ENCODE measurements at places on chromosomes 16 and 17. TPM values are rescaled to one million over a fixed set of nuclear protein-coding genes. Genes with fewer than 3 reads are reported as not detected.

GFOD2 gene
- 21.9 TPM for total RNA-seq

EIF4A3 gene
- 85.7 TPM for total RNA-seq

SNX20 gene
- not detected for total RNA-seq

MAF gene
- total RNA-seq, result 70.3 TPM

CLDN9 gene
- total RNA-seq, result not detected

CCL7 gene
- total RNA-seq, result not detected

DOC2B gene
- 0.10 TPM for total RNA-seq

OTOP2 gene
- total RNA-seq, result not detected

C17orf100 gene
- 3.1 TPM for total RNA-seq

CACNG5 gene
- total RNA-seq, result not detected

RPTOR gene
- total RNA-seq, result 37.1 TPM

KRT17 gene
- 43.2 TPM for total RNA-seq

CMTM1 gene
- 7.8 TPM for total RNA-seq

DNA sequence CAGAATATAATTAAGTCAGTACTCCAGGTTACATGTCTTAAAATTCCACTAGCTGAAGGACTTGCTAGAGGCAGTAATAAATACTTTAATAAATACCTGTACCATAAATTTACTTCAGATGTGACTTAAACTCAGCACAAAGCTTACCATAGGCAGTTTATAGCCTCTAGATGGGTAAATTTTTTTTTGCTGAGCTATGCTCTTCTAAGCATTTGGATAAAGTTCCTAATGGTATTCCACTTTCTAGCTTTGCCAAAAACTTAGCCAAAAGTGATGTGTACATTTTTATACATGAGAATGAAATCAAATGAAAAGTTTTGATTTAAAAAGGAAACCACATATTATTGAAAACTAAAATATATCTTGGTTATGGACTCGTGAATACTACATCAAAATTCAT, 63.7 kb upstream of the DHX40 start:
- DNase-seq, result no peak

- DNase-seq, result no peak
Measured at GRCh38 chr17:56322991-56323390, 169.7 kb downstream of the ANKFN1 start.

DNA sequence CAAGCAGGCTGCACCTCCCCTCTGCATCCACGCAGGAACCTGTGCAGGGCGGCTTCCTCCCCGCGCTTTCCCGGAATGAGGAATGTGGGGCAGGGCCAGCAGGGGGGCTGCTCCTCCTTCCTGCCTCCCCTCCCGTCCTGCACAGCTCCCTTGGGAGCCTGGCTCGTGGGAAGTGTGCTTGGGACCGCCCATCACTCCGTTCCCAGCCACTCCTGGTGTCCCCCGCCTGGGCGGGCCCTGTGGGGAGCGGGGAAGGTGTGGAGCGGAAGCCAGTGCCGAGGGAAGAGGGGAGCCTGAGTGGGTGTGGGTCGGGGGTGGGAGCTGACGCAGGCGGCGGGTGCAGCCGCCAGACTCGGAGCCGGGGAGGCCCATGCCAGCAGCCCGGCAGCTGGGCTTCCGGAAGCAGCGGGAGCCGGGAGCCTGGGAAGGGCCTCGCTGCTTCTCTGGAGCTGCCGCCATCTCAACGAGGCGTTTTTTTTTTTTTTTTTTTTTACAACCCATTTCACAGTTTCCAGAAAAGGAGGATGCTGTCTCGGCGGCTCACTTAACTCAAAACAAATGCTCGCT, 24.1 kb downstream of the BAHCC1 start:
- DNase-seq, result peak; percentile 94

GRCh38 chr17:32355649-32356377, 5.9 kb downstream of the ZNF207 start:
- DNase-seq, result no peak

DNA sequence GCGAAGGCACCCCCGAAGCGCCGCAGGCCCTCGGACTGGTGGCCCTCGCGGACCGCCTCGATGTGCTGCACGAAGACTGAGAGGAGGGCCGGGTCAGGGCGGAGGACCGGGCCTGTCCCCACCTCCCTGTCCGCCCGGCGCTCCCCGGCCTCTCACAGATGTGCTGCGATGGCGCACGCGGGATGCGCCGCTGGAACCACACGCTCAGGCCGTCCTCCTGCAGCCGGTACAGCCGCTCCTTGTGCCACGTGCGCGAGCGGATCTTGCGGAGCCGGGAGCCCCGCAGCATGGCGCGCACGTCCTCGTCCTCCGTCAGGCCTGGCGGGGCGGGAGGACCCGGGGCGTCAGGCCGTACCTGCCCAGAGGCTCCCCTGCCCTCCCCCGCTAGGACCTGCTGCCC, 11.3 kb downstream of the PLCD3 start:
- DNase-seq, result no peak

GRCh38 chr17:82963104-82963950, 116.1 kb upstream of the METRNL start:
- DNase-seq, result peak; percentile 90

DNA sequence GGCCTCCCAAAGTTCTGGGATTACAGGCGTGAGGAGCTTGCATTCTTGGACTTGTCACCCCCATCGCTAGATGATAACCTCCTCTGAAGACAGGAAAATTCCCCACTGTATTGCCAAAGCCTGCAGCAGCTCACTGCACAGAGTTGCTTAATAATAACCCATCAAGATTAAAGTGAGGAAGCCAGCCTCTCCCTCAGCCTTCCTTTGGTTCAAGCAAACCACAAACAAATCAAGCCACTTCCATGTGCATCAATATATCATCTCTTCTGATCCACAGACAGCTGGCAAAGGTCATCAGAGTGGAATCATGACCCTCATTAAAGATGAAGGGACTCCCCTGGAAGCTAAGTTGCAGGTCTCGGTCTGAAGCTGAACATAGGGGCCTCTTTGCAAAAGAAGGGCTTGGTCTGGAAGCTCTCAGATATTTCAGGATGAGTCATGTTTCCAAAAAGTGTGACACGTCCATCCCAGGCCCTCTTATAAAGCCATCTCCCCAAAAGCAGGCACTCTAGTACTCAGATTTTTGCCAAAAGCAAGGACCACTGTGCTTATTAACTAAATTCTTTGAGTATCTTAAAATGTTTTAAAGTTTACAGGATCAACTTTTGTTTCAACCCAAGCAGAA, 4.8 kb downstream of the EMP2 start:
- no peak for DNase-seq

GRCh38 chr16:25692742-25693508, 1.2 kb downstream of the HS3ST4 start:
- DNase-seq, result no peak

- DNase-seq, result no peak
Measured at GRCh38 chr17:58054641-58055040, 28.6 kb upstream of the DYNLL2 start.

GRCh38 chr16:28183930-28184329, 27.8 kb downstream of the XPO6 start:
- no peak for DNase-seq

DNA sequence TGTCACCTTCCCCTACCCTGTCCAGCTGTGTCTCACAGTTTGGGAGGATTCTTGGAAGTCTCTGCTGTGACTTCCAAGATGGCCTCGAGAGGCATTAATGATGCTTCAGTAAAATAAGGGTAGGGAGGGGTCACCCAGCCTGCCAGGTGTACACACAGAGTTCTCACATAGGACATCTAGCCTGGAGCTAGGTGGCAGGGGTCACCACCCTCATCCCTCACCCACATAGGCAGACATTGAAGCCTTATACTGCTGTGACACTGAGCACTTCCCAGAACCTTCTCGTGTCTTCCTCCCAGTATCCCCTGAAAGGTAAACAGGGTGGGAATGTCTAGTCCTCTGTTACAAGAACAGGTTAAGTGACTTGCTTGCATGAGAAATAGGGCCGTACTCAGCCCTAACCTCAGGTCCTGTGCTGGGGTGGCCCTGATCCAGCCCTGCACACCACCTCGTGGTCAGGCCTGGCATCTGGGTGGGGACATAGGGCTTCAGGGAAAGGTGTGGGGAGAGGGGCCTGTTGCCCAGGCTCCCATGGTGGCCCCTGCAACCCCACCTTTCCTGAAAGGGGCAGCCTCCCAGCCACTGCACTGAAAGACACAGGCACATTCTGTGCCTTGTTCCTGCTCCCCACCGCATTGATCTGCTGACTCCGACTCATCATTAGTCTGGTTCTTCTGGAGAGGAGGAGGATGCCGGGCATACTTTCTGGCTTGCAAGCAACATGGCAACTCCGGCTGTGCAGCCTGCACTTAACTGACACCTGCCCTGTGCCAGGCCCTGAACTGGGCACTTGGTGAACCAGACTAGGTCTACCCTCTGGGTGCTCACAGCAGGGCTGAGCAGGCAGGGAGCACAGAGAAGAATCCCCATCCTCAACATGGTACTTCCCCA, 3.6 kb upstream of the MMP15 start:
- no peak for DNase-seq

- peak; percentile 80 for DNase-seq
Measured at GRCh38 chr17:79621151-79621943, 10.5 kb upstream of the RBFOX3 start.

GRCh38 chr17:72346306-72346705, 225.5 kb downstream of the SOX9 start:
- DNase-seq, result no peak

DNA sequence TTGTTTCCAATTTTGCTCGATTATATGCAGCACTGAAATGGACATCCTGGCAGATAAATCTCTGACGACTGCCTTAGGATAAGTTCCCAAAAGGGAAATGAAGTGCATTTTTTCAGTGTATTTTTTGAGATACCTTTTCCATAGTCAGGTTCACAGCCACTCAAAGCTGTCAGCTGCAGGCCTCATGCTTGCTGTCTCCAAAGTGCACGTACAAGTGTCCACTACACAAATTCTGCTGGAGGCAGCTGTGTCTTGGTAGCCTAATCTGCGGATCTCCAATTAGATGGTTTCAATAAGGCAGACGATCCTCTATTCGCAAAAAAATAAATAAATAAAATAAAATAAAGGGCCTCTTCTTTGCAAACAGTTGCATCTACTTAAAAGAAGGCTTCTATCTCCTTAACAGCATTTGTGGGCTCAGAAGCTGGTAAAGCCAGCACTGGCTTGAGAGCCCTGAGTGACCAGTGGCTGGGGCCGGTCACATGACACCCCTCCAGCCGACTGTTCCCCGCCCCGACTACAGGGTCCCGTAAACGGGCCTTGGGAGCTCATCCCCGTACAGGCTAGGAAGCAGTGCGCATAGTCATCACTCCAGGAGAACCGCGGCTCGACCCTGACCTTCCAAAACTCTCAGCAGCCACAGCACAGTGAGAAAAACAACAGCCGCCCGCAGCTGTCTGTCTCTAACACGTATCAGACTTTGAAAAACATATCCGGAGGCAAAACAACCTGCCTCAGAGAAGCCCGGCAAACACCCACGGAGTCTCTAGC, 18.8 kb downstream of the RPH3AL start:
- DNase-seq, result no peak

DNA sequence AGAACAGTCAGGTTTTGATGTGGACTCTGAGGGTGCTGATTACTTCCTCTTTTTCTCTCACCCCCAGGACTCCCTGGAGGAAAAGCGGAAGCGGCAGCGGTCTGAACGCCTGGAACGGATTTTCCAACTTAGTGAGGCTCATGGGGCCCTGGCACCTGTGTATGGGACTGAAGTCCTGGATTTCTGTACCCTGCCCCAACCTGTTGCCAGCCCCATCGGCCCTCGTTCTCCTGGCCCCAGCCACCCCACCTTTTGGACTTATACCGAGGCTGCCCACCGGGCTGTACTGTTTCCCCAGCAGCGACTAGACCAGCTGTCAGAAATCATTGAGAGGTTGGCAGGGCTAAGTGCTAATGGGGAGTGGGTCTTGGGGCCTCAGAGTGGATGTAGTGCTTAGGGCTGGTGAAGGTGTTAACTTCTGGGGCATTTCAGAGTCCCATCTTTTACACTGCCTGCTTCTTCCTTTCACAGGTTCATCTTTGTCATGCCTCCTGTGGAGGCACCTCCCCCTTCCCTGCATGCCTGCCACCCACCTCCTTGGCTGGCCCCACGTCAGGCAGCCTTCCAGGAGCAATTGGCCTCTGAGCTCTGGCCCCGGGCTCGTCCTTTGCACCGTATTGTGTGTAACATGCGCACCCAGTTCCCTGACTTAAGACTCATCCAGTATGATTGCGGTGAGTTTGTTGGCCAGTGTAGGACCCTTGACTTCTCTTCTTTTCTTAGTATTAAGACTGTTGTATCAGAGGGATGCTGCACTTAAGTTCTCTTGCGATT, 19.1 kb upstream of the PHKG2 start:
- DNase-seq, result no peak

- DNase-seq, result no peak
Measured at GRCh38 chr16:57112403-57113041, 20.1 kb downstream of the CPNE2 start.

- DNase-seq, result no peak
Measured at GRCh38 chr16:81516478-81517149, 72.0 kb downstream of the CMIP start.

DNA sequence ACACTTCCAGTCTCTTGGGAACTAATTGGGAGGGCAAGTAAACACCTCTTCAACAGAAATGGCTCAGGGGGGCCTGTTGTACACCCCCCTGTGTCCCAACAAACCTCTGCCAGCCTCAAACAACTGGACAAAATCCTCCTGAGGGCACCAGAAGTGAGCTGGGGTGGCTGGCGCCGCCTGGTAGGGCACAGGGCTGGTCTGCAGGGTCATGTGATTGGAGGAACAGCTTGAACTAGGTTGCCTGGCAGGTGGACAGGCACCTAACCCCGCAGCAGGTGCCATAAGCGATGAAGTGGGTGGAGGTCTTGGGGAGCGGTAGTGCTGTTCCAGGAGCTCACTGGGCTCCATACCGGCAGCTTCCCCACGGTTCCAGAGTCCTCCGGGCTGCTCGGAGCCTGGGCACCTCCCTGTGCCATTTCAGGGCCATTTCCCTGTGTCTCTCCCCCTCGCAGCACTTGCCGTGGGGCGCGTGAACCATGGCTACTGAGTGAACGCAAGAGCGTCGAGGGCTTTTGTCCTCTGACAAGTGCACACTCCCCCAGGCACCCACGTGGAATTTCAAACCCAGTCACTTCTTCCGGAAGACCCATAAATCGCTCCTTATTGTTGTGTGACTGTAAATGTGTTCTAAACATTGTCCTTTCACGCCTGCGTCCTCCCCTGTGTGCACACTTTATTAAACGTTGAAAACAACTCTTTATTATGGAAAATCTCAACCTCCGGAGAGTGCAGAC, 101.5 kb downstream of the SEC14L1 start:
- DNase-seq, result no peak

GRCh38 chr16:9195287-9195686, 103.8 kb downstream of the HAPSTR1 start:
- no peak for DNase-seq
